ENCODE measurements at places on chromosomes 1 and 21.

DNA sequence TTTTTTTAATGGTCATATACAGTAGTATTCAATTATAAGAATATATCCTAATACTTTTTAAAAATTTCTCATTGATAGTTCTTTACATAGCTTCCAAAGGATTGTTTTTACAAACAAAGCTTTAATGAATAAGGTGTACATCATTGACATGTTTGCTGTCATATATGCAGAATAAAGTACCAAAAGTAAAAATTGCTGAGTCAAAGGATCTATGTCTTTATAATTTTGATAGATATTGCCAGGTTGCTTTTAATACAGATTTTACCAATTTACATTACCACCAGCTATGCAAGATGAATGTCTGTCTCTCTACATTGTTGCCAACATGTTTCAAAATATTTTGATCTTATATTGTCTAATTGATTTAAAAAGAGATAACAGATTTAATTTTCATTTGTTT lies 173.9 kb upstream of the FAM78B start:
- DNase-seq: no peak

DNA sequence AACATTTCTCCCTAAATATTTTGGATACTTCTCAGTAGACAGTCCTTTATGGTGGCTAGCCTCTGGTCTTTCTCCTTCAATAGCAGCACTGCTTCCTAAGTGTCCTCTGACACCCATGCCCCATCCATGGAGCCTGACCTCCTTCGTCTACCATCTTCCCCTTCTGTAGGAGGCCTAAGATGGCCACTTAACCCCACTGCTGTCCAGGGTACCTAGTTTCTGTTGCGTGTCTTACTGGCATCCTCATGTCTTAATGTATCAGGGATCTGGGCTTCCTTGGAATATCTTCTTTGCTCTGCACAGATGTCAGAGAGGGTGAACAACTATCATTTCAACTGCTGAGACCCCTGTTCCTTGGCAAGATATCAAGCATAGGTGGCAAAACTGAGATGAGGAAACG lies 5.4 kb upstream of the KIRREL1 start:
- no peak for DNase-seq

DNA sequence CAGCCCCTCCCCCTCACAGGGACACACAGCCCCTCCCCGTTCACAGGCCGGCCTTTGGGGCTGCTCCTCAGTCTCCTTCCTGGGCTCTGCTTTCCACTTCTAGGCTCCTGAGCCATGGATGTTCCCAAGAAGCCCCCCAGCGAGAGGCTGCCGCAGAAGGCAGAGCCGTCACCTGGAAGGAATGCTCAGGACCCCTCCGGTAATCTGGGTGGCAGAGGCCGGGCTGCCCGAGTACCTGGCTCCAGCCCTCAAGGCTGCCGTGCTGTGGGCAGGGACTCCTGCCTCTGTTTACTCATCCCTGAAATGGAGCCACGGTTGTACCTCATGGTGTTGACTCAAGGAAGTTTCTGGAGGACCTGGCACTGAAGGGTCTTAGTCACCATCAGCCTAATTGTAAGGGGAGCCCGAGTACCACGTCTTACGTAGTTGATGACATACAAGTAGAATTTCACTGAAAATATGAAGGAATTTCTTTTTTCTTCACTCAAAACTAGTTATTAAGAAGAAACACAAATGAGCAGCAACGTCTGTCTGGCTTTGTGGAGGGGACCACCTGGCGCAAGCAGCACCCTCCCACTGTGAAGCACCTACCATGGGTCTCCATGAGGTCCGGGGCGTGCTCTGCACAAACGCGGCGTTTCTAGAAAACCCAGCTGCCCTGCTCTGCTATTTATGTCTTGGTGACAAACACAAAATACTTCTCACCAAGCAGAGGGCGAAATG lies 33.7 kb downstream of the PRDM15 start:
- no peak for DNase-seq

DNA sequence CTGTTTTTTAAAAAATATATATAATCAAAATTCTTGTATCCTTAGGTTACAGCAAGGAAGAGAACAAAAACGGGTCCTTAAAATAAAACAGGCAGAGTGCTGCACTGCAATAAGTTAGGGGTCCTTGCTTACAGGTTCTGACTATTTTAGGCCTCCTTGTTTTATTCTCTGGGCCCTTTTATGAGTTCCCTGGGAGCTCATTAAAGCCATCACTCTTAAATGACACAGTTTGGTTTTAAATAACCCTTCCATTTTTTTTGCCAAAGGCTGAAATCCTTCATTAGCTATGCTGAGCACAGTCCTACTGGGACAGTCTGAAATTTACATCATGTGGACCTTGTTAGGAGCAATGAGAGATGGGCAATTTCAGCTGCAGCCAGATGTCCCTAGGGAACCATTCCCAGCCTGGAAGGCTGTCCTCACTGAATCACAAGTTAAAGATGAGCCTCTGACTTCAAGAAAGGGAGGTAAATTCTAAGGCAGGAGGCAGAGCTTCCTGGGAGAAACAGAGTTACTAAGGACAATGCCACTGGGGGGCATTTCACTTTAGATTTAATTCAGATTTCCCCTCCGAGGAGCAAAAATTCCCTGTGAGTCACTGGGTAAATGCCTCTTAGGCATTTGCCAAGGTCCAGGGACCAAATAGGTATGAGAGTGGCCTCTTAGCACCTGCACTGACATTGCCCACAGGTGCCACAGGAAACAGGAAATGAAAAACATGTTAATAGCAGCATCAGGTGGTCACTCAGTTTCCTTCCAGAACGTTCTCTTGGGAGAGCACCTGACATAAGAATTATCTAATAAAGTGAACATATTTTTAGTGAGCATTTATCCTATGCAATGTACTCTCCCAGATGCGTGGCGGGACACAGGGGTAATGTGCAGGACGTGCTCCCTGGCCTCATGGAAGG lies 3.8 kb upstream of the MUL1 start:
- no peak for DNase-seq

DNA sequence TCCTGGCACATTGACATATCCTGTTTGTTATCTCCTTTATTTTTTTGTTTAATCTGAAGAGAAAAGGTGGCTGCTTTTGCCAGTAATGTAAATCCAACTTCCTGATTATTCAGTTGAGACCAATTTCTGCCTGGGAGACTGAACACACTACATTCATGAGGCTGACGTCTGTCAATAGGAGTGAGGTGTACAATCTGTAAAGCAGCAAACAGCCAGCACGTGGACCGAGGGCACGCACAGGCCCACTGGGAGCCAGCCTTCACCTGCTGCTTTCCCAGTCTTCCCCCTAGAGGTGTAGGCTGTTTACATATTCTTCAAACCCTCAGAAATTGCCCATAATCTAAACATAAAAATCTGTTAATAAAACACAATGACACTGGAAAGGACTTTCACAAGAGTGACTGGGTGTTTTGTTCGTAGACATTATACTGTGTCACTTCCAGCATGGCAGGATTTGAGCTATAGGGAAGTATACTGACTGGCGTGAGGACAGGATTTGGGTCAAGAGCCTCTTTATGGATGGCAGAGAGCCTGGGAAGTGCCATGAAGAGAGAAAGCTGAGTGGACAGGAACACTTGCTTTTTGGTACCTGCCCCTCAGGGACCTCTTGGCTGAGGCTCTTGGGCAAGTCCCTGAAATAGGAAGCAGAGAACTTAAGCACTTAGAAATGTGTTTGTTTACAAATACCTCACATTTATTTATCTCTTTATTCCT lies 552.9 kb upstream of the CAMK1G start:
- DNase-seq: no peak

DNA sequence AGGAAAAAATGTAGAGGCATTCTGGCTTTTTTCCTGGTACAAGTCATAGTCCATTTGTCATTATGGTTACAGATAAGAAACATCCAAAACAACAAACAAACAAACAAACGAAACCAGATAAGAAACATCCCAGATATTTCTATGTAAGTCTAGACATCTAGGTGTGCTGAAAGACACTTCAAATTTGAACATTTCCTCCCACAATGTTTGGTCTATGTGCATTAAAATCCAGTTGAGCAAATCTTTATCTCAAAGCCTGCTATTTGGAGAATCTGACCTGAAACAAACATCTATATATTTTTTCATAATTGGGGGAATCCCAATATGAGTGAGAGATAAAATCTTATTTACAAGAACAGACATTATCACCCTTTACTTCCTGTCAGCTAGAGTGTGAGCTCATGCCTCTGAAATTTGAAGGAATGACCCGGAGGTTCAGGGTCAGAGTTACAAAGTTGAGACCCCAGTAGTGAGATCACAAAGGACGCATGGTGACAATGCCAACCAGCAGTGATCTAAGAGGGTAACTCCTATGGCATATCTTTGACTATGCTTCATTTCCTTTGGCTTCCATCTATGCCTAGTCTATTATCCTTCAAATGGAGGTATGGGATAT lies 182.9 kb upstream of the ATP1B1 start:
- DNase-seq: no peak

DNA sequence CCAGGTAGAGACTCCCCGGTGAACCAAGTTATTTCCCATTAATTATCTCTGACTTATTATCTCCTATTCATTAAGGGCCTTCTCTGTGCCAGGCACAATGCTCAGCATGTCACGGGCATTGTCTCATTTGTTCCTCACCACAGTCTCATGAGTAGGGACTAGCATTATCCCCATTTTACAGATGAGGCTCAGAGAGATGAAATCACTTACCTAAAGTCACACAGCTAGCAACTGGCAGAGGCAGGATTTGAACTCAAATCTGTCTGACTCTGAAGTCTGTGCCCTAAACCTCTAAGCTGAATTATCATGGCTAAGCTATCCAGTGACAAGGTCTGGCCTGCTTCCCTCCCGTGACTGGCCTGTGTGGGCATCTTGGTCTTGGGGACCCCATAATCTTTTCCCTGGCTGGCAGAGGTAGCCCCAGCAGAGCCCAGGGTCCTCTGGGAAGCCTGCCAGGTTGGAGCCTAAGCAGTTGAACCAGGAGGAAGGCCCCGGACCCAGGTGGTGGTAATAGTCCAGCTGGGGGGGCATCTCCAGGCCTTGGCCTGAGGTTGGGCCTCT lies 4.5 kb downstream of the MAP7D1 start:
- no peak for DNase-seq

DNA sequence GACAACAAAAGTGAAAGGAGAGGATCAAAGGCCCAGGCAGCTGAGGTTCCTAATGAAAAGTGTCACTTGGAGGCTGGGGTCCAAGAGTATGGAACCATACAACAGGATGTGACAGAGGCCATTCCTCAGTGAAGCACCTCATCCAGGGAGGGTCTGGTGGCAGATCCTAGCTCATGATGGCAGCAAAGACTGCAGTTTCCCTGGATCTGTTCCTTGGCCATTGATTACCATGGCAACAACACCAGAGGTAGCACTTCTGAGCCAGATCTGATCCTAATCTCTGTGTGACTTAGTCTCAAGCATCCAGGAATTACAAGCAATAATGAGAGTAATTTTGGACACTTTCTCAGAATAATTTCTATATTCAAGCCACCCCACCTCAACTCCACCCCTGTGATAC lies 12.9 kb downstream of the FAM177B start:
- DNase-seq: no peak

GRCh38 chr21:26962621-26963181 lies 4.2 kb downstream of the ADAMTS5 start:
- no peak for DNase-seq

DNA sequence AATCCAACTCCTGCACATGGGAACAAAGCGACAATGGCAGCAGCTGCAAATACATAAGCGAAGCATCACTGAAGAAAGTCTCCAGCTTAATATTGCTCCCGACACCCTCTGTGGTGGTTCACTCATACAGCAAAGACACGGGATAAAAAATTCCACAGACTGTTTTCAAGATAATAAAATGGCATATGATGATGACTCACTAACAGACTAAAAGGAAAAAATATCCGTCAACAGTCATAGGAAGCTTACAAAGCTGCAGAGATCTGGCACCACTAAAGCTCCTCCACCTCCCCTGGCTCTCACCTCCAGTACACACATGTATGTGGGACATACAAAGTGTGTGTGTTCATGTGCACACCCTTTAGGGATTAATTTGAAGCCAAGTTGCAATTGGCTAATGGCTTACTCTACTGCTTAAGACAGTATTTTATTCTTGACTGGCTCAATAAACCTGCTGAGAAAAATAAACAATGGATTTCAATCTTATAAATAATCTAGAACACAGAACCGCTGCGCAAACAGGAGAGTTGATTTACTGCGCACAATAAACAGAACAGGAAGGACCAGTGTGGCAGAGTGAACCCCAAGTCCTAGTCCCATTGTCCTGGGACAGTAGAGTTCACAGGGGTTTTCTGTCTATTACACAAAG lies 94.4 kb downstream of the SLC45A1 start:
- no peak for DNase-seq

DNA sequence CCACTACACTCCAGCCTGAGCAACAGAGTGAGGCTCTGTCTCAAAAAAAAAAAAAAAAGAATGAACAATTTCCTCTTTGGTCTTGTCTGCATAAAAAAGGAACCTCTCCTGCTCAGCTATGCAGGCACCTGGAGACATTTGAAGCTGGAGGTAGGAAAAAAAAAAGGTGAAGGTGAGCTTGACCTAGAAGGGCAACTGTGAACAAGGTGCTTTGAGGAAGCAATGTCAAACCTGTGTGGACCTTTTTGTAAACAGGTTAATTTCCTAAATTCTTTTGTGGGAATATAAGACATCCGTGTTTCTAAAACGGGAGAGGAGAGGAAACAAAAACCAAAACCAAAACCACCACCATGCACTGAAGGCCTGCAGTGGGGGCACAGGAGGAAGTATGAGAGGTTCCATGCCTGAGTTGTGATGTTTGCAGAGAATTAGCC lies 77.5 kb downstream of the SLC45A1 start:
- DNase-seq: no peak

DNA sequence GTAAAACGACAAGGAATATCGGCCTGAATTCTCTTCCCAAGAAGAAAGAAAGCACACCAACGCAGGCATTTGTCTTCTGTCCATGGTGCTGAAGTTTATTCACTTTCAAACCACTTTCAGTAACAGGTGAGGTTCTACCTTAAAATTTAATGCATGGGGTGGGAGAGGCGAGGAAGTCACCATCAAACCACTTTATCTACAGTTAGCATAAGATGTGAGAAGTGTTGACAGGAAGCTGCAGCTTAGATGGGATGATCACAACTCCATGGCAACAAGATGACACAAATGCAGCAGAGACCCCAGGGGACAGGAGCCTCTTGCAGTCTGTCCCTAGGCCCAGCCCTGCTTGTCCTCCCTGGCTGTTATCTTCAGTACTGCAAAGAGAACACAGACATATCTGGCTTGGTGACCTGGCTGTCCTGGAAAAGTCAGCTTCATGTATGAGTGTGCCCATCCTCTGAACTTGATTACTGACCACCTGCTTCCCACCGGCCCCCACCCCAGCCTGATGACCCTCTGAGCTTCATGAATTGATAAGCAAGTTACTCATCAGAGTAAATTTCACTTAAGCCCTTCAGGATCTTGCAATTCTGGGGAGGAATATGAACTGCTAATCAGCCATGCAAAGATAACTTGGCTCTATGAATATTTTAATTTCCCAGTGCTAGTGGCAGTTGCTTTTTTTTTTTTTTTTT lies 1.8 kb downstream of the NPPA start:
- DNase-seq: no peak

DNA sequence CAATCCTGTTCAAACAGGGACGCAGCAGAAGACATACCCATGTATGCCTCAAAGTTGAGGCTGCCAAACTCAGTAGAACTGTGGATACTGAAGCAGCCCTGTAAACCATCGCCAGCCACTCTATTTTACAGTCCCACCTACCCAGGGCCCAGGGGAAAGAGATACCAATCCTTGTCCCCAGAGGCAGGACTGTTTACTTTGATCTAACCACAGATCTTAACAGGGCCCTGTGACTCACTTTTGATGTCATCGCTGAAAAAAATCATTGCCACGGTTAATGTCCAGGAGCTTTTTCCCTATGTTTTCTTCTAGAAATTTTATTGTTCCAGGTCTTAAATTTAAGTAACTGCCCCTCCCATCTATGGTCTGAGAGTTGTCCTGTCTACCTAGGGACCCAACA lies 538.4 kb upstream of the NCAM2 start:
- DNase-seq: no peak
